ENCODE measurements at places on chromosomes 12 and 14.
A peak's percentile ranks its signal among the peaks of the same experiment; 100 is the strongest.

GRCh38 chr12:88507270-88507669, 73.0 kb downstream of the KITLG start:
- DNase-seq: no peak

DNA sequence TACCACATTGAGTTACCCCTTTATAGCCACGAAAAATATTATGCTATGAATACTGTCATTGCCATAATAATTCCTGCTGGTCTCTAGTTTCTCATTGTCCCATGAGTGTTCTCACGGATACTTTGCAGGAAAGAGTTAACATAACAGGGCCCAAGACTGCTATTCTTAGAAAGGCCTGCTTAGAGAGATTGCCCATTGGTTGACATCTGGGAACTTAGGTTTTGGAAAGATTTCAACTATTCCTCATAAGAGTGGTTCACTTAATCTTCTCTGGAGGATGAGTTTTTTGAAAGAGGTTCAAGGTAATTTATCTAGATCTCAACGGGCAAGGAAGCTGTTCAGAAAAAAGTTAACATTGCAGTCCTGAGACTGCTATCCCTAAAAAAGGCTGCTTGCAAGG, 18.4 kb upstream of the PRPF39 start:
- DNase-seq: no peak

DNA sequence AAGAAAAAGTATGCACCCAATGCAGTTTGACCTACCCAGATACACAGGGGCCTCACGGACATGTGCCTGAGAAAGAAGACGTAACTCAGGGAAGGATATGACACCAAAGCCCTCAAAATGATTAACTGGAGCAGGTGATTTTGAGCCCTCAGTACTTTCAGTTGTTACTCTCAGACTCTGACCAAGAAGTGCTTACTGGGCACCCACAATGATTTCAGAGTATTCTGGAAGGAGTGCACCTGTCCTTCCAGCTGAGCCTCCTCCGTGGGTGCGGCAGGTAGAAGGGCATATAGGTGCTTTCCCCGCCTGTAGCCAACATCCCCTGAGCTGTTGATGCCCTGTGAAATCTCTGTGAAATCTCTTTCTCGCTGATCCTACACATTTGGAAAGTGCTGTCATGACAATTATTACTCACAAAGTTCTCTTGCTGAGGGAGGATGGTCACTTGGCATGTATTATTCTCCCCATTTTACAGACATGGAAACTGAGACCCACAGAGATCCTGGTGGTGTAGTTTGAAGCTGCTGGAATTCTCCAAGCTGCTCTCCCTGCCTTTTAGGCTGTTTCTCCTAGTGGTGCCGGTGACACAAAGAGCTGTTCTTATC, 154.3 kb upstream of the CCND2 start:
- DNase-seq: no peak

DNA sequence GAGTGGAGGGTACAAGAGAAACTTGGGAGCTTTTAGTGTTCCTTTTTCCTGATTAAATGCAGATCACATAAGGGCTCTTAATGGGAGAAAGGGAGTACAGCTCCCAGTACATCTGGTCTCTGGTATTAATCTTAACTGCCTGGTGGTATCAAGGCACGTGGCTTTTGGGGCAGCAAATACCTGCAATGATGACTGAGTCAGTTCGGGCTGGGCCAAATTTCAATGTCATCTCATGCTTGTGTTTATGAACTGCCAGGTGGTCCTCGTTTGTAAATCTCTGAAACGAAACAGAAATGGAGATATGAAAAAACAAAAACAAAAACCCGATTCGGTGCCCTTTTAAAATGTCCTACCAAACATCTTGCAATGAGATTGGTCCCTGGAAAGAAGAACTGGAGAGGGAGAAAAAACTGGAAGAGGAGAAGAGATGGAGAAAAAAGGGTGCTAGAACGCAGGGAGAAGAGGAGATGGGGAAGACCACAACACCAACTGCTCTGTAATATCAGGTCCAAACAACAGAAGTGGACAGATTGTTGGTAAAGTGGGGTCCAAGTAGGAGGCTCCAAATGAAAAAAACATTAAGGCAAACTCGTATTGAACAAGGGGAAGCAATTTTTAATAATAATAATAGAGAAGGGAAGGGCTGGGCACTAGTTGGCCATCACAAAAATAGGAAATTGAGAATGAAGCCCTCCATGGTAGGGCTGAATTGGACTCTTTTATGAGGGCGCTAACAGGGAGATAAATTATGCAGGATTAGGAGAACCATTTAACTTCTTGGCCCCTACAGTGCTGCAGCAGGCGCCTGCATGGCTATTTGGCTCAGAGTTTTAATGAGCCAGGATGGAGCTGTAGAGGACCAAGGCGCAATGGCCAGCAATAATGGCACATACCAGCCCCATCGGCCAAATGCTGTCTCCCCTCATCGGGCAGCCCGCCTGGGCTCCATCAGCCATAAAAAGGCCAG, 45.4 kb upstream of the NPFF start:
- no peak for DNase-seq

DNA sequence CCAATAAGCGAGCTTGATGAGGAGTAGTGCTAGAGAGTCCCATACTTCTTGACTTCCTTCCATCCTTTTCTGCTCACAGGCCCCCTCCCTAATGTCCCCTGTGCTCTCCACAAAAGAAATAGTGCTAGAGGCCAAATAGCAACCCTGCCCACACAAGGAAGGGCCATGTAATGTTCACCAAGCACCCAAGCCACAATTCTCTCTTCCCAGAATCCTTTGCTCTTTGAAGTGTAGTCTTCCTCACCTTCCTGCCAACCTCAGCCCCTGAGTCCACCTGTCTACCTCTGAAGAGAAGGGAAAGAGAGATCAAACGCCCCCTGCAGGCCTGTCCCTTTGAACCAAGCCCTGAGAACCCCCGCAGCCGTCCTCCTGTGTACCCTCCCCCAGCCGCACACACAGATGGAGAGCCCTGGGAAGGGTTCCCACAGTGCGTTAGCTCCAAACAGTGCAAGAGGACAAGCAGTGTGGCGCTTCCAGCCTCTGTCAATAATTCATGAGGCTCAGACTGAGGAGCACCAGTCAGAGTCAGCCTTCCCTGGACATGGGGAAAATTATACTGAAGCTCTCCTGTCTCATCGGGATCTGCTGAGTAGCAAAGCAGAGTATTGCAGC, 1.9 kb upstream of the DHRS4 start:
- no peak for DNase-seq

DNA sequence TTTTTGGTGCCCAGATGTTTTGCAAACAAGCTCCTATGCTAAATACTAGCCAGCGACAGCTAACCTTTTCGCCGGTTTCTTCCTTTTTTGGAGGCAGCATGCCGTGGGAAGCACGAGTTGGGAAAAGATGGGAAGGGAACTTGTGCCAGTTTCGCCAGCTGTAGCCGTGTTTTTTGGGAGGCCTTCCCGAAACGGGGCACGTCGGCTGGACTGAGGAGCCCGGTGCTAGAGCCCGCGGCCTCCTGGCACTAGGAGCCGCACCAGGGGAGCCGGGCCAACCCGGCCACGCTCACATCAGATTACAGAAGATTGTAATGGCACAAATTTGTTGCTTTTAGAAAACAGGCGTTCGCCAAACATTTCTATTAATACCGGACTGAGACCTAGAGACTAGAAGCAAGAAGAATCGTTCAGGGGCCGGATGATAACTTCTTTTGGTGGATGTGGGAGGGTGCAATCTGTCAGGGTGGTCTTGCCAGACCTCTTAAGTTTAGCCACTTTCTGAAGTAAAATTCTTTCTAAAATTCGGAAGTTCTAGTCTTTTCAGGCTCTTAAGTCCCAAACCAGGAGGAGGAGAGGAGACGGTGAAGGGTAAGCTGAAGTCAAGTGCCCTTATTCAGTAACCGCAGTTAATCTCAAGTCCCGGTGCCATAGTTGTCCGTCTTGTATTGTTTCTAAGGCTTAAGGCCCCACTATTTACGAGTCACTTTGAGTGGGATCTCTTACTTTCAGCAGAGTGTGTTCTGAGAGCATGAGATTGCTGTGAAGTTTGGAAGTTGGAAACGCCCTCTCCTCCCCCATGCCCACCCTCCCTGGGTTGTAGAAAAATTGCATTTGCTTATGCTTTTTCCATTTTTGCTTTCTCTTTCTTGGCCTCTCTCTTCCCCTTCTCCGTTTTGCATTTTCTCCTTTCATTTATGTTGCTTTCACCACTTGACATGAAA, 1.3 kb downstream of the RASSF3 start:
- peak; percentile 35 for DNase-seq

All from germinal center (tissue), 1 donor.